Hematopoietic multipotent progenitor cell treated with erythropoietin and hydrocortisone succinate and interleukin-3 and kit ligand, for 4 days (in vitro differentiated cells): ENCODE measurements at places on chromosomes 1 and 21.

DNA sequence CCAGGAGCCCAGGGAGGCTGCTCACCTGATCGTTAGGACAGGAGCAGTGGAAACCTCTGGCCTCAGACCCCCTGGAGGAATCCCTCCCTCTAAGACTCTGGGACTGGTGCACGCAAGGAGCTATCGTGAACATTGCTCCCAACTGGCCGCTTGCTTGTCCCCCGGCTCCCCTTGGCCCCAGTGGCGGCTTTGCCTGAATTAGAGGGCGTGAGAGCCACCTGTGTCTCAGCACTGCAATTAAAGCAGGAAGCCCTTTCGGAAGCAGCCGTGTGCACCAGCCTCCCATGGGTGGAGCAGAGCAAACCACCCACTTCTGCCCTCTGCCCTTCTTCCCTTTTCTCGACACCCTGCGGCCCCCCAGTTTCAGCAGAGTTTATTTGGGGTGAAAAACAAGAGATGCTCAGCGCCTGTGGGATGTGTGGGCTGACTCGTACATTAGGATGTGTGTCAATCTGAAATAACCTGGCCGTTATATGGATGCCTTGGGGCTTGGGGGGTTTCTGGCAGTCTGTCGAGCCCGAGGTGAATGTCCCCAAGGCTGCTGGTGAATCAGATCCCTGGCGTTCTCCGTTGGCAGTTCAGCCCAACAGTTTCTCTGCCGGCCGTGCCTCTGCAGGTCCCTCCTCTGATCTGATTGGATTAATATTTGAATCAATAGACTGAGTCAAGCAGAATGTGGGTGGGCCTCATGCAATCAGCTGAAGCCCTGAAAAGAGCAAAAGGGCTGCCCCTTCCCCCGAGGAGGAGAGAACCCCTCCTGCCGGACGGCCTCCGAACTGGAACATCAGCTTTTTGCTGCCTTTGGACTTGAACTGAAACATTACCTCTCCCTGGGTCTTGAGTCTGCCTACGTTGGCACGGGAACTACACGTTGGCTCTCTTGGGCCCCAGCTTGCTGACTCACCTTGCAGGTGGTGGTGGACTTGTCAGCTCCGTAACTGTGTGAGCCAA, 7.3 kb upstream of the UMODL1 start:
- peak; percentile 75 for DNase-seq

DNA sequence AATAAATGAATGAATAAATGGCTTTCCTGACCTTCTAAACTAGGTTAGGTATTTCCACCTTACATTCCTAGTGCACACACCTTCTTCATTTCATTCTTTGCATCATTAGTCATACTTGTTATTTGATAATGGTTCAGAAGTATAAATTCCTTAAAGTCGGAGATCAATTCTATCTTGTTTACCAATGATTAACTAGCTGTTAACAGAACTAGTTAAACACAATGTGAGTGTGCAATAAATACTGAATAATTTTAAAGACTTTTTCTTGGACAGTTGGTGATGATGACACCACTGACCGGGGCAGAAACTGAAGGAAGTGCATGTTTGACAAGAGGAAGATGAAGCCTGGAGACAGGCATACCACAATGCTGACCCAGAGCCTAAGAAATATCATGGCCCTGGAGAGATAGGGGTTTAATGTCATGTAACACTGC, 207.1 kb upstream of the DEPDC1 start:
- no peak for DNase-seq

GRCh38 chr1:200281201-200281835, 128.5 kb downstream of the ZNF281 start:
- peak; percentile 31 for DNase-seq

- DNase-seq: no peak
Observed at GRCh38 chr21:25244735-25245134, 362.5 kb downstream of the MRPL39 start.

DNA sequence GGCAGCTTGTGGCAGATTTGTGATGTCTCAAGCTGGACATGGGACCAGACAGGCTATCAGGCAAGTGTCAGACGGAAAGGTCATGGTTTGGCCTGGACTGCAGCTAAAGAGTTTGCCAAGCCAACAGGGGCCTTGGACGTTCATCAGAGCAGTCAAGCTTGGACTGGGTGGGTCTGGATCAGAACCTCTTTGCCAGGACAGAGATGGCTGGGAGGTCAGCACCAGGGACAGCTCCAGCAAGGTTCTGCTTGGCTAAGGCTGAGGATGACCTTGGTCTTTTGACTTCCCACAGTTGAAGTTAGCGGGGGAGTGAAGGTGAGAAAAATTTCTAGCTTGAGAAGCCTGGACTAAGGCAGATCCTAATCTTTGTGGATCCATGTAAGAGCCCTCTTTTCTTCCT, 68.1 kb downstream of the GRIK3 start:
- peak; percentile 40 for DNase-seq

DNA sequence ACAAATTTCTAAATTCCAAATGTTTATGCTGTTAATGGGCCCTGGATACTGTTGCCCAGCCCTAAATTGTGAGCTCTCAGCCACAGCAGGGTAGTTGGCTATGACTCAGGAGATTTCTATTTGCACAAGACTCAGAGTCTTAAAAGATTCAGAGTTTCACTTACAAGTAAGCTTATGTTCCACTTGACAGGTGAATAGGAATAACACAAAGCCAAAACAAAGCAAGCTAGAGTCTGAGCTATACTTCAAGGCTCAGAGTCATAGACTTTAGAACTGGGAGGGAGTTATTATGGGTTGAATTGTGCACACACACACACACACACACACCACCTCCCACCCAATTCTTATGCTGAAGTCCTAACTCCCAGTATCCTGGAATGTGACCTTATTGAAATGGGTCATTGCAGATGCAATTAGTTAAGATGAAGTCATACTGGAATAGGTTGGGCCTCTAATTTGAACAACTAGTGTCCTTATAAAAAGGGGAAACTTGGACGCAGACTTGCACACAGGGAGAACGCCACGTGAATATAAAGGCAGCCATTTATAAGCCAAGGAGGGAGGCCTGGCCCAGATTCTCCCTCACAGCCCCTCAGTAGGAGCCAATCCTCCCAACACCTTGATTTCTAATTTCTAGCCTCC, 30.2 kb downstream of the PRDX6 start:
- DNase-seq: no peak
